ENCODE measurements at places on chromosomes 11 and 22. TPM values are rescaled to one million over a fixed set of nuclear protein-coding genes. Genes with fewer than 3 reads are reported as not detected.

Gene CCDC81
- total RNA-seq, result 0.35 TPM

Gene LINC01488
- total RNA-seq, result not detected

Gene MPPED1
- not detected for total RNA-seq

Gene PLEKHA7
- 16.6 TPM for total RNA-seq

Gene SLC25A17
- 2.8 TPM for total RNA-seq

Gene MMP13
- total RNA-seq, result not detected

Gene HIC2
- total RNA-seq, result 2.8 TPM

Gene PDGFD
- total RNA-seq, result 11.0 TPM

Gene GRAMD1B
- total RNA-seq, result 27.1 TPM

- DNase-seq, result no peak
These were observed 5.8 kb upstream of the LGALS1 start for GRCh38 chr22:37669586-37669985.

DNA sequence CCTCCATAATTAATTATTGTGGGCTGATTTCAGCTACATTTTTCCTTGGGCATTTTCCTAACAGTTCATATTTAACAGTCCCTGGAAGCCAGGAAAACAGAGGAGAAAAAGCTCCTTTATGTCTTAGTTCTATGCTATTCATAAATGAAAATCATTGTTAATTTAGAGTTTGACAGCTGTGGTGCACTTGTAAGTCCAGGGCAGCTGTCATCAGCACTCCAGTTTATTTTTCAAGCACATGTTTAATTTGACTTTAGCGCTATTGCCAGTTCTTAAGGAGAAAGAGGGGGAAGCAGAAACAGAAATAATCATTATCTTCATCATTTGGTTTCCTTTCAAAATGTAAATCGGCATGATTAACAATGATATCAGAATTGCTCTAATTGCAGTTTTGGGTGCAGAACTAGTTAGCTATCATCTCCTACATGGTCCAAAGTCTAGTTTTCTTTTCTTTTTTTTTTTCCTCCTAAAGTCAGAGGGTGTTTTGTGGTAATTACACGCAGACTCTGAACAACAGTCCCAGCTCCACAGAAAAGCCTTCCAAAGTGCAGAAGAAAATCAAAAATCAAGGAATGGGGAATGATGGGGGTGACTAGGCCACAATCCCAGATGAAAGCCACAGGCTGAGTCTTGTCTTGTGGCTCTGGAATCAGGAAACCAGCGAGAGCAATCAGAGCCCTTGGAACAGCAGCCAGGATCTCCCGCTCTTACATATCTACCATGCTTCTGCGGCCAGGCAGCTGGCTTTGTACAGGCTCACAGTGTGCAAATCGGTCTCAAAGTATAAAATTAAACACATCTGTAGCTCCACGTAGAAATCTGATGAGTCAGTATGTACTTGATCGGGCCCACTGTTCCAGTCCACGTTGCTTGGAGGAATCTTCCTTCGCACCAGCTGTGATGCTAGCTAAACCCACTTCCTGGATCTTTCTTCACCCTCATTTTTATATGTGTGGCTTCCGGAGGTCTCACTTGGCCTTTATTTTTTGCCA lies 91.9 kb downstream of the SPON1 start:
- DNase-seq, result peak; percentile 60

GRCh38 chr11:61176446-61176845 lies 15.2 kb upstream of the VPS37C start:
- no peak for DNase-seq

GRCh38 chr22:47396105-47396504 lies 633.7 kb downstream of the TBC1D22A start:
- DNase-seq, result peak; percentile 4

DNA sequence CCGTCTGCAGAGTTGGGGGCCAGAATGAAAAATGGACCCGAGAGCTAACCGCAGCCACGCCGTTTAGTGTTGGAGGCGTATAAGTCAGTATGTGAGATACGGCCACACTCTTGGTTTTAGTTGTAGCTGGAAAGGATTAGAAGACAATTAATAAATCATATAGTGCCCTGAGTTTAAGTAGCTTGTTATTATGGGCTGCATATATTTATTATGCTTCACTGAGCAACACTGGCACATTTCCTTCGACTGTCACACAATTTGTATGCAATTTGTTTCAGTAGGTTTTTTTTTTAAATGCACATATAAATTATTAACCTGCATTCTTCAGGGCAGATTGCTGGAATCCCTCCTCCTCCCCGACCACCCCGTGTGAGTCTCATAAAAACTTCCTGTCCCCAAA lies 56.9 kb downstream of the PKNOX2 start:
- DNase-seq, result no peak

- peak; percentile 74 for DNase-seq
These were observed 17.2 kb downstream of the CBX7 start for GRCh38 chr22:39135092-39135896.

DNA sequence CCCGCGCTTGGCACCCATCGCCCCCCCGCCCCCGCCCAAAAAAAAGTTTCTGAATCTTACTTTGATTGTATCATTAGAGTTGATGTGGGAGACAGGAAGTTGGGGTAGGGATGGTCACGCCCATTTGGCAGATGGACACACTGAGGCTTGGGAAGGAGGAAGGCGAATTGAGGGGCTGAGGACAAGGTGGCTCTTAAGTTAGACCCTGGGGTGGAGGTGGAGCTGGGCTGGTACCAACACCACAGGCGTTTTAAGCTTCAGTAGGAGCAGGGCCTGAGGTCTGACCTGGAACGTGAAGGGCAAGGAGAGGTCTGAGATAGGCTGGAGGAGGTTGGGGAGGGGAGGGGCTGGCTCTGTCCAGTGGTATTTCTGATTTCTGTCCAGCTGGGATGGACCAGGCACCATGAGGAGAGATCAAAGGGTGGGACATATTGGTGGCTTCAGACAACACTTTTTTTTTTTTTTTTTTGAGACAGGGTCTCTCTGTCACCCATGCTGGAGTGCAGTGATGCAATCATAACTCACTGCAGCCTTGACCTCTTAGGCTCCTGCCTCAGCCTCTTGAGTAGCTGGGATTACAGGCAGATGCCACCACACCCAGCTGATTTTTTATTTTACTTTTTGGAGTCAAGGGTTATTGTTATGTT lies 799 bp upstream of the CDC42BPG start:
- no peak for DNase-seq

DNA sequence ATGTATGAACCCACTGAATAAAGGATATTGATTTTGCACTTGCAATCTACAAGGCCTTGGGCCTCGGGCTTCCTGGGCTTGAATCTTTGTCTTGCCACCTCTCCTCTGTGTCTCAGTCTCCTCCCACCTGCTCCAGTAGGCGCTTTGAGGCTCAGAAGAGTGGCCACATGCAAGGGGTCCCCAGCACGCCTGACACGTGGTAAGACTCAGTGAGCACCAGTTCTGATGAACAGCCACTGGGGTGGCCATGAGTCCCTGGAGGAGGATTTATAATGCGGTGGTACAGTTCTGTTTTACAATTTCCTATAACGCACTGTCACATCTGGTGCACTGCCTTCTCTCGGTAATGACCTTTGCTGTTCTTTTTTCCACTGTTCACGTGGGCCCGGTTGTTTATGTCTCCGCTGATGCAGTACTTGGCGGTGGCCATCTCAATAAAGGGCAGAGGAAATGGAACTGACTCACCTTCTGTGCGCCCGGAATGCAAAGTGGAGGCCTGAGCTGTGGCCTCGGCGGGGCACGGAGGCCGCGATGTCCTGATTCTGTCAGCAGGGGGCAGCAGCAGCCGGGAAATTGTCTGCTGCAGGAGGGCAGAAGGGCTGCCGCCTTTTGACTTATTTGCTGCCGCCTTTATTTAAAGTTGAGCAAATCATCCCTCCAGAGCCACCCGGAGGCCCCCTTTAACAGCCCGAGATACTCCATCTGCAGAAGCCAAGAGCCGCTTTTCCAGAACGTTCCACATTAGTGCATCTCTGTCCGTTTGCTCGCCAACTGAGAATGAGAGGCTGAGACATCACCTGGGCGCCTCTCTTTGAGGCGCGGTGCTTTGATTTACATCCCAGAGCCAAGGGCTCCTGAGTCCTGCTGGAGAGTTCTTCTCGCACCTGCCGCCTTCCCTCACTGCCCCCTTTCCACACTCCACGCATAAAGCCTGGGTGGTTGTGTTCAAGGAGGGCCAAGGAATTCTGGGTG lies 6.0 kb upstream of the IFT27 start:
- peak; percentile 71 for DNase-seq

GRCh38 chr22:24144056-24144777 lies 37.1 kb upstream of the SUSD2 start:
- DNase-seq, result no peak

DNA sequence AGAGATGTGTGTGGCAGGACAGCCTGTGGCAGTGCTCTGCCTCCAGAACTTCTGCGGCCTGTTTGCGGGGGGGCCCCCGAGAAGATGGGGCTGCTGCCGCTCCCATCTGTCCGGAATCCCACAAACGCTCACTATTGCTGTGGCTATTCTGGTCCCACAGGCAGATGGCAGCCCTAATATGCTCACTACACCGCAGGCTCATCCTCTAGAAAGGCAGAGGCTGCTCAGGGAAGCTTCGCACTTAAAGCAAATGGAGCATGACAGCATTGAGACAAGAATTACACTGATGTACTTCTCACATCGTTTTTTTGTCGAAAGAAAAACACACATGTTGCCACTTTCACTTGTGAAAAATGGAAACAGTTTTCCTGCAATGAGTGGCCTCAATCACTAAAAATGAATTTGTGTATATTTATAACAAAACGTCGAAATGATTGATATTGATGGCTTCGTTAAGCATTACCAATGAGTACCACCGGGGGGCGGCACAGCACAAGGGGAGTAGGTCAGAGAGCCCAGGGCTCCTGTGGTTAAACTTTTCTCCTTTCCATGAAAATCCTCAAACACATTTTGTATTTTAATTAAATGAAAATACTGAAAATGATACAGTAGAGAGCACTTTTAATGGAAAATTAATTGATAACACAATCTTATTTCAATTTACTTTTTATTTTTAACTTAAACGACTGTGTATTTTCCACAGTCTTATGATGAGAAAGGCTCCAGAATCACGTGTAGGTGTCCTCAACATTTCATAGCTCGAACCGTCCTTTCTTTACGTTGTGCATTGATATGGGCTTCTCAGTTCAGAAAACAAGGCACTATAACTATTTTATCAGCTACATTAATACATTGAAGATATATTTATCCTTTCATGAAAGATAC lies 69.1 kb downstream of the CTTN start:
- DNase-seq, result peak; percentile 59

- DNase-seq, result no peak
These were observed 1.4 kb downstream of the SREBF2 start for GRCh38 chr22:41834005-41834944.

- DNase-seq, result peak; percentile 94
These were observed at the start of gene MED17 for GRCh38 chr11:93784145-93784934. MED17 (plus strand) TSS chr11:93784282; CDS start chr11:93784514, 232 bp downstream.

- DNase-seq, result peak; percentile 50
These were observed at the start of gene APOL1 for GRCh38 chr22:36252754-36253522. APOL1 (plus strand) TSS chr22:36253133; CDS start chr22:36254956, 1,823 bp downstream.

DNA sequence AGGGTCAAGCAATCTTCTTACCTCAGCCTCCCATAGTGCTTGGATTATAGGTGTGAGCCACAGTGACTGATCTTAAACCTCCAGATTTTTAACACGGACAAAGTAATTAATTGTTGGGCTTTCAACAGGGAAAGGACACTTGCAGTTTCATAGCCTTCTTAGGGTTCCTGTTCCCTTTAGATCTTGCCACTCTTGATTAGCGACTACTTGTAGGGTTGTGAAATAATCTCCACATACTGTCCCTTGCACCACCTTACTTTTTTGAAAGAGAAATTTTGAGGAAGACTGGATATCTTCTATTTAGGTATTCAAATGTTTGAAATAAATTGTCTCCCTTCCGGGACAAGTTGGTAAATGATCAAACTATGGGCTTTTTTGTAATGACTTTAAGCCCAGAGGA lies 7.6 kb downstream of the MS4A4E start:
- DNase-seq, result no peak

GRCh38 chr22:17724678-17725499 lies 49.4 kb downstream of the BID start:
- no peak for DNase-seq

DNA sequence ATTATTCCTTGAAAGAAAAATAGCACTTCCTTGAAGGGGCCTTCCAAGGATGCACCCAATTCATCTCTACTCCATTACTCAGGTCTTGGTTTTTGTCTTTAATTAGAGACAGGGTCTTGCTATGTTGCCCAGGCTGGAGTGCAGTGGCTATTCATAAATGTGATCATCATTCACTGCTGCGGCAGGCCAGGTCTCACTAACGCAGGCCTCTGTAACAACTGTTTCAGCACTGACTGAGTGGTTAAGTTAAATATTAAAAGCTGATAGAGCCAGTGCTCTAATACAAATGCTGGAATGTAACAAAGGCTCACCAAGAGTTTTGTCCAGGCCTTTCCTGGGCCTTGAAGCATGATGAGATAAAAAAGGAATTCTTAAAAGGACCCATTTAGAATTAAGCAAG lies 61.4 kb upstream of the GNAZ start:
- DNase-seq, result no peak

DNA sequence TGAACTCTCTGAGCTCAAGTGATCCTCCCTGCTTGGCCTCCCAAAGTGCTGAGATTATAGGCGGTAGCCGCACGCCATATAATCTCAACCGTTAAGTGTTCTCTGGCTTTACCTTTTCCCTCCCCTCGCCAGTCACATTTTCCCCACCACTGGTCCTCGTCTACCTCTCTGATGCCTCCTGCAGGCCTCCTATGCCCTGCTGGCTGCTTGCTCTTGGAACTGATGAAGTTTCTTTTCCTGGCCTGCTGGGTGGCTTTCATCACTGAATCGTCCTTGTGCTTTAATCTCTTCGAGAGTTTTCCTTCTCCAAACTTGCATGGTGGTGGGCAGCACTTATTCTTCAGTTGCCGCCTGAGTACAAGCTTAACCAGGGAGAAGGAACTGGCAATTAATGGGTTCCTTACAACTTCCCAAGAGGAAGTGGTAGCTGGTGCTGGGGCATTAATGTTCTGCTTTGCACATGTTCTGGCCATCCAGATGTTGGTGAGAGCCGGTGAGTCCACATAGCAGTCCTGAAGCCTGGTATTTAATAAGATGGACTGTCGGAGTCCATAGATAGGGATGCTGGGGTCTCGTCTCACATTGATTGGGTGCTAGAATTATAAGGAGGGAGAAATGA lies 1.3 kb downstream of the C22orf31 start:
- no peak for DNase-seq

- no peak for DNase-seq
These were observed 36.9 kb downstream of the NAALAD2 start for GRCh38 chr11:90171359-90171758.

DNA sequence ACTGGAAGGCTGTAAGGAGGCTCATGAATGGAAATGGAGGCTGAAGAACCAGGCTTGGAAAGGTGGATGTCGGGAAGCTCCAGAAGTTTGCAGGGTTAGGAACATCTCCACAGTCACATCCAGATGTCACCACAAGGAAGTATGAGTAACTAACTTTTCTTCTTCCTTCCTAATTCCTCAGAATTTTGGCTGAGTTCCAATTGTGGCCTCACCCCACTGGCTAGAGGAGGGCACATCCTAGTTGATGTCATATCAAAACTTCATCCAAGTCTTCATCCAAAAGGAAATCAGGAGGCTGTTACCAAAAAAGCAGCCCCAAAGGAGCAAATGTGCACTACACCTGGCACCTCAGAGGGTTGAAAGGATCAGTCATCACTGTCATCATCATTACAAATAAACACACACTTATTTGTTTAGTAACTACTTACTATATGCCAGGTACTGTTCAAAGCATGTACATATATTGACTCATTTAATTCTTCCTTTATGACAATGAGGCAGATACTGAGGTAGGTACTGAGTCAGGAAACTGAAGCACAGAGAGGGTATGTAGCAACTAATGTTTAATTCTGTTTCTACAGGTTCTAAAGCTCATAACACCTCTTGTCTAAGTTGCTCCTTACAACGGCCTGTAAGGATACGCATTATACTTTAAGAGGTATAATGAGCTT lies 7.3 kb upstream of the PTPN5 start:
- DNase-seq, result no peak

Measured in heart left ventricle (tissue), 16 donors.